NCI-H1930 (cell line): ENCODE measurements at places on chromosomes 1 and 21.

GRCh38 chr1:223721658-223722607 is 9.6 kb downstream of the CAPN2 start:
- no peak for DNase-seq

DNA sequence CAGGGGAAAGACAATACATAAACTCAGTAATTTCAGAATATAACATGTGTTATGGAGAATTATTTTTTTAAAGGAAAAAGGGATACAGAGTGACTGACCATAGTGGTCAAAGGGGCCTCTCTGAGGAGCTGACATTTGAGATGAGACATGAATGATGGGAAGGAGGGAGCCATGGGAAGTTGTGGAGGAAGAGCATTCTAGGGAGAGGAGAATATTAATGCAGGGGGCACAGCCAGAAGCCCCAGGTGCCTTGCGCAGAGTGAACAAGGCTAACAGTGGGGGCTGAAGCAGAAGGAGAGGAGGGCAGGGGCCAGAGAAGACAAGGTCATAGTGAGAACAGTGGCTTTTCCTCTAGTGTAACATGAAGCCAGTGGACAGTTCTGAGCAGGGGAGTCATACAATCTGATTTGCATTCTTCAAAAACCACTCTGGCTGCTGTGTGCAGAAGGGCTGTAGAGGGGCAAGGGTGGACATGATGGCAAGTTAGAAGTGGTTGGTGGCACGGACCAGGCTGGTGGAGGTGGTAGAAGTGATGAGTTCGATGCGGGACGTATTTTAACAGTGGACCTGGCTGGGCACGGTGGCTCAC is 28.2 kb upstream of the IFNLR1 start:
- no peak for DNase-seq

DNA sequence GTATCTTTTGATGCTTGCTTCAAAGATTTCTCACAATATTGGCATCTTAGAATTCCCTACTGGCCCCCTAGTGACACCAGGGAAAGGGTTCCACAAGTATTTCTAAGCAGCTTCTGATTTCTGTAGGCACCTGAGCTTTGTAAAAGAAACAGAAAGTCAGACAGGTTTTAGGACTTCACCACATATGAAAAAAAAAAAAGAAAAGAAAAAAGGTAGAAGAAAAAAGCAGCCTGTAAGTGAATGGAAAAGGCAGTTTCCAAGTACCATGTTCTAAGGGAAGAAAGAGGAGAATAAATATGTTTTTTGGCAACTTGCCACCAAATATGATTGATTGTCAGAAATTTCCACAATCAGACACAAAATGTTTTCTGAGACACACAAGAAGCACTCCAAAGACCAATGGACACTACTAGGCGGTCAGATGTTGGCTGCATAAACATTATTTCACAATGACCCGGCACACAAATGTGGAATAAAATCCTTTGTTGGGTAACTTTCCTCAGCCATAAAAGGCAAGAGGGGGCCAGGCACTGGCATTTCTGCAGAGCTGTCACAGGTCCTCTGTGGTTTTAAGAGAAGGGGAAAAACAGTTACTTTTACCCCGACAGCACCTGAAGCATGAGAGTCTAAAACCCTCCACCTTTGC is 12.7 kb upstream of the CPLANE2 start:
- no peak for DNase-seq

- no peak for DNase-seq
These were observed 37.5 kb downstream of the C1orf141 start for GRCh38 chr1:67097305-67097704.

DNA sequence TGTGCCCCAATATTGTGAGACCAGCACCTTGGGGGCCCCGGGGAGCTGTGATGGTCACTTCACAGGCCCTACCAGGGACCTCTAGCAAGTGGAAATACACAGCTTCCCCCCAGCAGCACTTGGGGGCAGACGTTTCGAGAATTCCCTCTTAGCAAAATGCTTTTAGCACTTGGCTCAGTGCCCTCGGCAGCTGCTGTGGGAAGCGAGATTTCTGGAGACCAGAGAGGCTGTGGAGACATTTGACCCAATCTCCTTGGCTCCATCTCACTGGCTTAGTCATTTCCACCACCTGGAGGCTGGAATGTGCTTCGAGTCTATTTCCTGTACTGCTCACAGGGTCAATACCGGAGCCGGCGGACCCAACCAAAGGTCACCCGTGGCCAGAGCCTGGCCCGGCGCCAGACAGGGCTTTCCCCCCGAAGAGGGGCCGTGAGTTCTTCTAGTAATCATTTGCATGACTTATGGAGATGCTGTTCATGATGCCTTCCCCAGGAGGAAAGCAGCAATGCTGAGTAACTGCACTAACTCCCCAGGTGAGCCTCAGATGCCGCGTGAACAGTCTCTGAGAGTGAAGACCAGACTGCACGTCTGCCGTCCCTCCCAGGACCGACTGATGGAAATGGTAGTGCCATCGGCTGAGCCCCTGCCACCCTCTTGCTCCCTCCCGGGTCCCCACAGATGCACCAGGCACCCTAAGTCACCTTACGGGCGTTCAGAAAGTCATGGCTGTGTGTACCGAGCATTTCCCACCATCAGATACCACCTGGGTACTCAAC is 4.4 kb upstream of the C2CD2 start:
- no peak for DNase-seq
